ENCODE measurements at places on chromosomes 2 and 18.

- no peak for DNase-seq
Observed at GRCh38 chr18:75407468-75408437, 19.8 kb downstream of the SMIM21 start.

GRCh38 chr2:118913803-118914645 lies 28.0 kb upstream of the MARCO start:
- DNase-seq, result peak; percentile 6

GRCh38 chr2:216752855-216753505 lies 57.6 kb upstream of the IGFBP5 start:
- no peak for DNase-seq

DNA sequence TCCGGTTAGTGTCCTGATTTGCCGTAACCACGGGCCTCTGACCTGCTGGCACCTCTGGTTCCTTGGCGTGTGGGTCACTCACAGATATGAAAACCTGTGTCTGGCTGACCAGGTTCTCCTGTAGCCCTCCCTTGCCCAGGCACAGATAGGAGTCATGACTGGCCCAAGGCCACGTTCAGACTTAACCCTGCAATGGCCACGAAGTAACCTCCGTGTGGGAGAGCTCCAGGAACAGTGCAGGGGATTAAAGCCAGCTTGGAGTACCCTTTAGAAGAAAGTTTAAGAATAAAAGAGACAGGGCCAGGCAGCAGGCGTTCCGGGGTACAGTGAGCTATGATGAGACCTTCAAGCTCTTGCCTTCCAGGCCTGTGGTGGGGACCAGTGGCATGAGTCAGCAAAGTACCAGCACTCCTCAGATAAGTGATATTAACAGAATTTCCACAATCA lies 25.5 kb downstream of the CENPO start:
- no peak for DNase-seq

- peak; percentile 68 for DNase-seq
Observed at GRCh38 chr2:31032475-31032874, 105.8 kb downstream of the GALNT14 start.

DNA sequence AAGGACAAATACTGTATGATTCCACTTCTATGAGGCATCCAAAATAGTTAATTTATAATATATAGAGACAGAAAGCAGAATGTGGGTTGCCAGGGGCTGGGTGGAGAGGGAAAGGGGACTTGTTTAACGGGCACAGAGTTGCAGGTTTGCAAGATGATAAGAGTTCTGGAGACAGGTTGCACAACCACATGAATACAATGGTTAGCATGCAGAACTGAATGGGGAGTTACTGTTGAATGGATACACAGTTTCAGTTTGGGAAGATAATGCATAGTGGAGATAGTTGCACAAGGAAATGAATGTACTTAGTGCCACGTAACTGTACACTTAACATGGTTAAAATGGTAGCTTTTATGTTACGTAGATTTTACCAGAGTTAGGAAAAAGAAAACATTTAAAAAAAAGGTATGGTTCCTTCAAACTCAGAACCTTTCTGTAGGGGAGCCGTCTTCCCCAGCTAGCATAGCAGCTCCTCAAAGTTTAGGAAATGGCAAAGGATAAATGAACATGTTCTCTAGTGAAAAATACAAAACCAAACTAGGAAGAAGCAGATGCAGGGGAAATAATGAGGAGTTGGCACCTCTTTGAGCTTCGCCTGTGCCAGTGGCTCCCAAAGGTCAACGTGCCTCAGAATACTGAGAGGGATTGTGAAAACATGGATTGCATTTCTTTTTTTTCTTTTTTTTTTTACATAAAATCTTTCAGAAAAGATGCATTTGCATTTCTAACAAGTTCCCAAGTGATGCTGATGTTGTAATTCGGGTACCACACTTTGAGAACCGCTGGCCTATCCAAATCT lies 95.2 kb downstream of the ZCCHC2 start:
- no peak for DNase-seq

DNA sequence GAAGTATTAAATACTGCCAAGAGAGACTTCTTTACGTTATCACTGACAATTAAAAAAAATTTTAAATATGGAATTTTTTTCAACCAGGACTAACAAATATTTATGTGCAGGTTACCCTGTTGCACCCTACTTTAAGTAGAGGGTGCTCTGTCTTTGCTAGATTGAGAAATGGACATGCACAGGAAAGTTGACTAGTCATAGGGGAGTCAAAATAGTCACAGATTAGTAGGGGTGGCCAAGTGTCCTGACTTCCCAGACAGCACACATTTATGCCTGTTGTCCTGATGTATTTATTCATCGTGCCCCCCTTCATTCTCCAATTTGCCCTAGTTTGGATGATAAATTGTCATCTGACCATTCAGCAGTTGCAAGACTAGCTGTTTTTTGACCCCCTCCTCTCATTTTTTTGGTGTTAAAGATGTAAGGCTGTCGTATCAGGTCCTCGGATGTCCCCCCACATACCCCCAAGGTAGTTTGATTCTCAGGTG lies 20.3 kb downstream of the CAB39 start:
- DNase-seq, result no peak

GRCh38 chr2:230153390-230153976 lies 66.3 kb downstream of the SP110 start:
- DNase-seq, result no peak

- DNase-seq, result no peak
Observed at GRCh38 chr2:15364561-15364960, 196.6 kb downstream of the NBAS start.

DNA sequence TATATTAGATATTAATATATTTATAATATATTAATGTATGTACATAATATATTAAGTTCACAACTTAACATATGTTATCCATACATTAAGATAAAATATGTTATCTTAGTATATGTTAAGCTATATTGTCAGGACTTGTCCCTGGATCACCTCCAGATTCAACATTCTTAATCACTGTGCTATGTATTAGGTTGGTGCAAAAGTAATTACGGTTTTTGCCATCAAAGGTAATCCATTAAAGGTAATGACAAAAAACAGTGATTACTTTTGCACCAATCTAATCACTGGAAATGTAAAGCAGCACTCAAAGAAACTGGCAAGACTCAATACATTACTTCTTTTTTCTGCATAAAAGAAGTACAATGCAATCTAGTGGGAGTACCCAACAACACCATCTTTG lies 1099.0 kb upstream of the SLC39A10 start:
- no peak for DNase-seq

- no peak for DNase-seq
Observed at GRCh38 chr2:101521487-101521886, 46.6 kb upstream of the RFX8 start.

DNA sequence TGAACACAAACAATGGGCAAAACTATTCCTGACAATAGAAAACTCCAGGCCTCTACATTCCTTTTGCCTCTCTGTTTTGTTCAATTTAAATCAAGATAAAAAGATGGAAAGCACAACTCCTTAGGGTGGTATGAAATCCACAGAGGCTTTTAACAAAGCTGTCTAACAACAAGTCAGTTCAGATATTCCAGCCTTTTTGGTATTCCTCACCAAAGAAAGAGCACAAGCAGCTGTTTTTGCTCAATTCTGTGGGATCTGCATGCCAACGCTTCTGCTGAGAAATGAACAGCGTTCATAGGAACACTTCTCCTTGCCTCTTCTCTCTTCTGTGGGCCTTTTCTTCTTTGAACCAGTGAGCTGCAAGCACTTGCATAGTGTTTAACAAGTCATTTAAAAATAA lies 411.6 kb upstream of the TCF4 start:
- DNase-seq, result no peak

DNA sequence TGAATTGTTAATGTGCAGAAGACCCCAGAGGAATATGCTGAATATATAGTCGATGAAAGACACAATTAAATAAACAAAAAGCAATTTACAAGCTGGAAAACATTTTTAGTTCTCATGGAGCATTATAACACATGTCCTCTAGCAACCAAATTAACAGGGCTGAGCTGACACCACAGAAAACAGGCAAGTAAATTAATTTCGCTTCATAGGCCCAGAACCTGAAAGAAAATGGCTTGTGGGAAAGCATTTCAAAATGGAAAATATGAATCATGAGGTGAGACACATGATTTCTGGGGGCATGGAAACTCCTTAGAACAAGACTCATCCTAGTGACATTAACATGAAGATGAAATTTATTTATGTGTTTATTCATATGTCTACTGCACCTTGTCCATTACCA lies 25.0 kb upstream of the RNF152 start:
- no peak for DNase-seq

- DNase-seq, result no peak
Observed at GRCh38 chr18:27860701-27861107, 316.2 kb downstream of the CDH2 start.

- no peak for DNase-seq
Observed at GRCh38 chr18:36843784-36844183, 14.9 kb downstream of the KIAA1328 start.

DNA sequence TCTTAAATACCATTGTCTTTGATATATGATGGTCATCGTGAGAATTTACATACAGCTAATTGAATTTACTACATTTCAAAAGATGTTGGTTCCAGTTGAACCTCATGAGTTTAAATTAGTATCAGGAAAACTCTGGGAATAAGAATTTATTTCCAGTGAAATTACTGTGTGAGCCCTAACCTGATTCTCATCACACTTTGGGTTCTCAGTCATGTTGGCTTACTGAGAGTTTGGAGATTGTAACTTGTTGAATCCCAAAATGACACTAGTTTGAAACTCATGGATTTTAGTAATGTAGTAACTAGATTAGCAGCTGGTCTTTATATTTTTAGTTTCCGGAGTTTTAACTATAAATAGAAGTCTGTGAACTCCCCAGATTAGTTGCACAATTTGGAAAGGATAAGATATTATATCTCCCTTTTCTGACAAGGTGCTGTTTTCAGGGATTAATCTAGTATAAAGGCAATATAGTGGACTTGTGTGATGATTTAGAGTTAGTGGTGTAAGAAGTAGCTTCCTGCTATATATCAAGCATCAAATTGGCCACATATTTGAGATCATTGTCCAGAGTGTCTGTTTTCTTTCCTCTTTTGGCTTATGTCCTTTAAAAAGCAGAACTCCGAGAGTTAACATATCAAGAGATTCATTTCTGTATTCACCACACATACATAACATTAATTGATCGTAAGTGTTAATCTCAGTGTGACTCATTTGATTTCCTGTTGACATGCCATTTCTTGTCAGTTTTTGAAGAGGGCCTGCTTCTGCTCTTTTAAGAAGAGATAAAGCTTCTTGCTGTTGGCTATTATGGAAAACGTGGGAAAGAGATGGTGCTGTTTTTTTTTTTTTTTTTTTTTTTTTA lies 15.7 kb downstream of the NDUFV2 start:
- DNase-seq, result no peak

DNA sequence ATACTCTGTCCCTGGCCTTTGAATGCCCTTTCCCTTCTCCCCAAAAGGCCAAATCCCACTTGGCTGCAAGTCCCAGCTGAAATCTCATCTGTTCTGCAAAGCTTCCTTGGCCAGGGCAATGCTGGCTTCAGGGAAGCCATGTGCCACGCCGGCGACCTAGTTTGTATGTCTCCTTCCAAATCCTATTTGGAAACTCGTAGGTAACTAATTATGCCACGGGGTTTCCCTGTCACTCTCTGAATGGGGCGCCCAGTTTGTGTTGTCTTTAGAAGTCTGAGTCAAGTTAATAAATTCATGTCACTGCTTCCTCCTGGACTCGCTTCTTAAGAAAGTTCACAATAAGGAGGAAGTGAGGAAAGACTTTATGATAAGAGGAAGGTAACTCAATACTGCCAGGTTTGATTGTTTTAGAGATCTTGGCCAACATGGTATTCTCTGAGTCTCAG lies 19.1 kb downstream of the FHL2 start:
- peak; percentile 57 for DNase-seq

DNA sequence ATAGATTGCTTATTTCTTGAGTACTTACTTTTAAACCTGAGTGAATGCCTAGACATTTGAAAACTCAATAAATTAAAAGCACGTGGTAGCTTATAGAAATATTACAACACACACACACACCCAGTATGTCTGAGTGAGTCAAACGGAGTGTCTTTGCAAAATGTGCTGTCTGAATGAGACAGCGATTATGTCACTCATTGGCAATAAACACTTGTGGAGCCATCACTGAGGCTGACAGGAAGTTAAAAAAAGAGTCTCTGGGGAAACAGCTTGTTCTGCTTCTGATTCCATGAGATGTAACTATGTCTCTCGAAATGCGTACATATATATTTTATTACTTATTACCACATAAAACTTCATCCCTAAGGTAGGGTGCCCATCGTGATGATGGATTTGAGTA lies 22.3 kb upstream of the VPS4B start:
- peak; percentile 35 for DNase-seq

GRCh38 chr18:63992751-63993150 lies 22.9 kb downstream of the SERPINB8 start:
- no peak for DNase-seq

GRCh38 chr2:230011617-230012016 lies 57.1 kb downstream of the SLC16A14 start:
- no peak for DNase-seq

- peak; percentile 50 for DNase-seq
Observed at GRCh38 chr2:126227250-126227649, 428.7 kb upstream of the GYPC start.

- peak; percentile 38 for DNase-seq
Observed at GRCh38 chr2:121287146-121287798, 2.3 kb upstream of the TFCP2L1 start.

- no peak for DNase-seq
Observed at GRCh38 chr18:61898640-61899101, 5.9 kb upstream of the RNF152 start.

GRCh38 chr18:63924551-63924950 lies 16.8 kb downstream of the SERPINB10 start:
- DNase-seq, result no peak

- no peak for DNase-seq
Observed at GRCh38 chr2:164920430-164920829, 34.9 kb downstream of the SLC38A11 start.
